Central memory CD8-positive, alpha-beta T cell (primary cell): ENCODE measurements at places on chromosomes 3 and 15.

- no peak for DNase-seq
These were observed 43.1 kb downstream of the RBPMS2 start for GRCh38 chr15:64732156-64732860.

GRCh38 chr3:130707902-130708601 lies 38.6 kb downstream of the PIK3R4 start:
- DNase-seq, result no peak

DNA sequence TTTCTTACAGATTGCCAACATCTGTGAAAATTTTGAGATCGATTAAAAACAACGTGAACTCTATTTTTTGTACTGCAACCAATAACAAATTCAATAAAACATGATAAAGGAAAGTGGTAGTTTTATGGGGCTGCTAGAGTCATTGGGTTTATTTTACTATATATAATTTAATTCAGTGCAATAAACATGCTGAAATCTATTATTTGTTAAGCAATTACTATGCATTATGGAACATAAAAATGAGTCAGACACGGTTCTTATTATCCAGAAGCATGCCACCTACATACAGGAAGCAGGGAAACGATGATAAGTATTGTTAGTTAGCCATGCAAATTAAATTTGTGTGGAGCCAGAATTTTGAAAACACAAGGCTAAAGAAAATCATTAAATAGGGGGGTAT lies 27.2 kb downstream of the NPHP3 start:
- DNase-seq, result no peak

DNA sequence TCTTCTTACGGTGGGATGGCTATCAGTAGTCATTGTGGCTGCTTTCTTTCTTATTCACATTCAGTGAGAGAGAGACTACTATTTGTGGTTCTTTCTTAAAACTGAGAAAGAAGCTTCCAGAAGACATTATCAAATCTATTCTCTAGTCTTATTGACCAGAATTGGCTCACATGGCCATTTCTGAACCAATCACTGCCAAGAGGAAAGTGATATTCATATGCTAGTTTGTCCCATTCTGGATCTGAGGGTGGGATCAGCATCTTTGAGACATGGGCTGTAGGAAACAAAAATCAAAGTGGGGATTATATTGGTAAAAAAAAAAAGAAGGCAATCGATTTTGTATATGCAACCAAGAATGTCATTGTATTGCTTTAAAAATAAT lies 106.4 kb upstream of the RASGRP1 start:
- DNase-seq, result no peak

- no peak for DNase-seq
These were observed 41.7 kb downstream of the FBXL22 start for GRCh38 chr15:63638839-63639238.

GRCh38 chr3:193865339-193865738 lies 270.6 kb upstream of the HES1 start:
- no peak for DNase-seq

GRCh38 chr15:52196891-52197290 lies 5.7 kb upstream of the GNB5 start:
- DNase-seq, result no peak
